ENCODE measurements at places on chromosomes 1 and 21.

DNA sequence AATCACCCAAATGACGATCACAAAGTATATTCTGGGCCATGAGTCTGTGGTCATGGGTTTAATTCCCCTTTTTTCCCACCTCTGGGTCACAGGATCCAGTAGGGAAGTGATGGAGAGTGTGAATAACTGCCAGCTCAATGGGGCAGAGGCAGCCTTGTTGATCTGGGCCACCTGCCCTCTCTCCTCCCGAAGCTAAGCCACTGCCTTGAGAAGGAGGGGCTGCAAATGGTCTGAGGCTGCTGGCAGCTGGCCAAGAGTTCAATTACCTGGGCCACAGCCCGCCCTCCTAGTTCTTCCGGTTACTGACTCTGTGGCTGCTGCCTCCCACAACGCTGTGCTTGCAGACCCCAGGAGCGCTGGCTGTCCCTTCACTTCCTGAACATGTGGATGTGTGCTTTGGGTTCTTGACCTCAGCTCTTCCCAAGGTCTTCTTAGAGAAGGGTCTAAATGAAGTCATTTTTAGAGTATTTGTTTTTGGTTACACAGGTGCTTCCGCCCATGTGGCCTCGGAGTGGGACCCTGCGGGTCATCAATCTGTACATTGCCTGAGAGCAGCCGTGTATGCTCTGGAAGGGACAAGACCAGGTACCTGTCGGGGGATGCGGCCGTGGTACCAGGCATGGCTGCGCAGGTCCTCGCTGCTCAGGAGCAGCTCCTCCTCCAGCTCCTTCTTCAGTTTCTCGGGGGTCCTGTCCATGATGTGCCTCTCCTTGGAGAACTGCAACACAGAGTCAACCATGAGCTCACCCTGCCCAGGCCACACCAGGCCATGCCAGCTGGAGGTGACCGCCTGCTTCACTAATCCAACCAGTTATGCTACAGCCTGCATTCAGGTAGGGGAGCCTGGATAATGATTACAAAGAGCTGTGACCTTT, 89.7 kb downstream of the BCAR3 start:
- no peak for DNase-seq

GRCh38 chr1:154179946-154180687, 11.8 kb downstream of the TPM3 start:
- no peak for DNase-seq

DNA sequence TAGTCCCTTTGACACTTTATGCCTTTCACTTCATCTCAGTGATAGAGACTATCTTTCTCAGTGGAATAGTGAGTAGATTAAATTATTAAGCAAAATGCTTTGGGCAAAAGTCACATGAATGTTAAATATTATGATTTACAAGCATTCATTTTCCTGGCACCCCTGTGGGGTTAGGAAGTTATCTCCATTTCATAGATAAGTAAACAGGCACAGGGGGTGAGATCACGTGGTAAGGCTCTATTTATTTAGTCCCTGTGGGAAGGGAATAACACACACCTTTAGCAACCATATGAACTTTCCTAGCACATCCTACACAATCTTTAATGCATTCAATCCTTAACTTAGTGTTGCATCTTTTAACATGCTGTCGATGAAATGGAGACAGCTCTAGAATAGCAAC, 12.3 kb downstream of the PSMB2 start:
- no peak for DNase-seq

- DNase-seq = no peak
Observed at GRCh38 chr1:8189931-8190483, 127.9 kb upstream of the SLC45A1 start.

GRCh38 chr1:82125866-82126265, 325.1 kb downstream of the ADGRL2 start:
- DNase-seq = no peak

DNA sequence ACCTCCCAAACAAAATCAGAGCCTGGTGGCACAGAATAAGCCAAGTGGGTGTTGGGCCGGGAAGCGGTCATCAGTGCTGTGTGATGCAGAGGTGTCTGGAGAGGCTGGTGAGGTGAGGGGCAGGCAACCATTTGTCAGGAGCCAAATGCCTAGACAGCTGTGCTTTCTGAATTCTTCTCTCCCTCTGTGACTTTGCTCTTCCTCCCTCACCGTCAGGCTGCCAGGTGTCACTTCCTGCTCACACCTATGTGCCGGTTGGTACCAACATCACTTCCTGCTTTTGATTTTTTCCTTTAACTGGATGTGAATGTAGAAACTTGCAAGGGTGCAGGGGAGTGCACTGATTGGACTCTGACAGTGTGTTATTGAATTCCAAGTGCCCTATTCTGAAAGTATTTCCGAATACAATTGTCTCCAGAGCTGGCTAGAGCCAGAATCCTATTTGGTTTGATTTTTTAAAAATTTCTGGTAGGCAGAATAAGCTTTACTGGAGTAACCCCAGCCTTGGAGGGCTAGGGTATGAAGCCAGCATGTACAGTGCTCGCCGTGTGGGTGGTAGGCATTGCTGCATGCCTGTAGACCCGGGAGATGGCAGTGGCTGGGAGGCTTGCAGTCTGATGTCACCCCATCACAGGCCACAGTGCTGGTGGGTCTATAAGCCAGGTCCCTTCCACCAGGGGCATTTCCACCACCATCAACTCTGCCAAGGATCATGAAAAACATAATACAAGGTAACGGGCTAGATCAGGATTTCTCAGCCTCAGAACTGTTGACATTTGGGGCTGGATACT, 210.9 kb downstream of the KAZN start:
- DNase-seq = no peak

GRCh38 chr1:74486036-74486435, 26.4 kb downstream of the LRRC53 start:
- no peak for DNase-seq

GRCh38 chr1:174577681-174578080, 129.9 kb downstream of the GPR52 start:
- DNase-seq = no peak

DNA sequence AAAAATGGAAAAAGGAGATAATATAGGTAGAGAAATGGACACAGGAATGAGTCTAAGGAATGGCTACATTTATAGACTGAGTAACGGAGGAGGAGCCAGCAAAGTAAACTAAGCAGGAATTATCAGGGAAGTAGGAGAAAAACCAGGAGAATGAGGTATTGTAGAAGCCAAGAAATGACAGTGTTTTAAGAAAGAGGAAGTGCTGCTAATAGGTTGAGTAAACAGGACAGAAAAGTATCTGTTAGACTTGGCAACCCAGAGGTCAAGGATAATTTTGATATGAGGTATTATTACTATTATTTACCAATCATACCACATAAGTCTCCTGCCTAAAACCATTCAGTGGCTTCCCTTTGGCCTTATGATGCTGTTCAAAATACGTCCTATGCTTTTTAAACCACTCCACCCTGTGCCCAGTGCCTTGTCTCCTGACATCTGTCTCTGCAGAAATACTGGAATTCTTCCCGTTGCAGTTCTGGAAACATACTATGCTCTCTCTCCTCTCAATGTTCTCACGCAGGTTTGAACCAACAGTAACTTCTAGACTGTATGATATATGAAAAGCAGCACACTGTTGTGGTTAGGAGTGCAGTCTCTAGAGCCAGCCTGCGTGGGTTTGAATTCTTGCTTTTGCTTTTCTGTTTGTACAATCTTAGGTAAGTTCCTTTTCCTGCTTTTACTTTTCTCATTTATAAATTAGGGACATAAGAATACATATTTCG, 24.6 kb upstream of the NEK7 start:
- no peak for DNase-seq

DNA sequence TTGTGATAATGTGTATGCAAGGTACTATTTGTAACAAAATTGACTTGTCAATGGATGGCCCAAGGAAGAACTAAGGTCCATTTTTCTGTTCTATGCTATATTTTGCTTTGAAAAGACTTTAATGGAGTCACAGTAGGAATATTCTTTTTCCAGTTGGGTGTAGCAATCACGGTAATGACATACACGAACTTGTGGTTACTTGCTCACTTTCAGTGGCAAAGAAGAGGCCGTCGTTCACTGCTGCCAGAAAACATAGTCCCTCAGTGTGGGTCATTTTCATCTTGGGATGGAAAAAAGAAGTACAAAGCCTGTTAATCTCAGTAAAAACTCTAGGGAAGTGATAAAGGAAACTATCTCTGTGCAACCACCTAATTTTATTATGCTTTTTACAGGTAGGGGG, 47.8 kb upstream of the LAMC2 start:
- no peak for DNase-seq

DNA sequence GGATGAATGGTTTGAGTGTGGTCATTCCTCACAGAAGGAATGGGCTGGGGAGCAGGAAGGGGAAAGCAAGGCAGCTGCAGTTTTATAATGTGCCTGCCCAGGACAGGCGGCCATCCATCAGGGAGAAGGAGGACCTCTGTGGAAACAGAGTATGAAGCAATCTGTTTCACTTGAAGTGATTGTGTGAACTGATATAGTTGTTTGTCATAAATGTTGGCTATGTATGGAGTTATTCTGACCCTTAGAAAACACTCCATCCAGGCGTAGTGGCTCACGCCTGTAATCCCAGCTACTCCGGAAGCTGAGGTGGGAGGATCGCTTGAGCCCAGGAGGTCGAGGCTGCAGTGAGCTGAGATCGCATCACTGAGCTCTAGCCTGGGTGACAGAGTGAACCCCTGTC, 46.5 kb downstream of the NENF start:
- no peak for DNase-seq

DNA sequence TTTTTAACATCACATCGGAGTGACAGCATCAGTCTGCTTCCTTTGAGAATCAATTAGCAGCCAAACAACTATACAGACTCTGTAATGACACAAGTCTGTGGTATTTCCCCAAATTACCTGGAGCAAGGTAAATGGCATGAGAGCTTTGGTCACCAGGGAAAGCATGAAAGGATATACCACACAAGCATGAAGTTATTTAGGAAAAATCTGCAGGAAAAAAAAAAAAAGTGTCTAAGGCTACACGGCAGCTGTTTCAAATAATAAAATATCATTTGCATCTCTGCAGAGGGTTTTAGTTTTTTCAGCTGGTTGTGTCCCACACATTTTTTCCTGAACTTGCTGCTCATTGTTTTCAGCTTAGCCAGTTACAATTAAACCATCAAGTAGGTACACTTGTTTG, 234.7 kb downstream of the TTLL7 start:
- DNase-seq = no peak

DNA sequence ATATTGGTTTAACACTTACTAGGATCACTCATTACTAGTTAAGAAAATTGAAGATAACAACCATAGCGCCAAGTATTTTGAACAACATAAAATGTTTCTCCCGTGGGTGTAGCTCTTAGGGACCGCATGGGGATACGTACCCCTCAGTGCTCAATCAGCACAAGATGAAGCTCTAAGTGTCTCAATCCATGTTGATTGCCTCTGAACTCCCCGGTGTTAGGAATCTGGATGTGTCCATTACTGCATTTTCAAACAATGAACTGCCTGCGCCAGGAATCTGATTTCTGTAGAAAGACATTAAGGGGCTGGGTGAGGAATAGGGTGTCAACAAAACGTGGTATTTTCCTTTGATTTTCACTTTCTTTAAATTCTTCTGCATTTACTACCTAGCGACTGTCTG, 100.2 kb downstream of the LMO4 start:
- no peak for DNase-seq

DNA sequence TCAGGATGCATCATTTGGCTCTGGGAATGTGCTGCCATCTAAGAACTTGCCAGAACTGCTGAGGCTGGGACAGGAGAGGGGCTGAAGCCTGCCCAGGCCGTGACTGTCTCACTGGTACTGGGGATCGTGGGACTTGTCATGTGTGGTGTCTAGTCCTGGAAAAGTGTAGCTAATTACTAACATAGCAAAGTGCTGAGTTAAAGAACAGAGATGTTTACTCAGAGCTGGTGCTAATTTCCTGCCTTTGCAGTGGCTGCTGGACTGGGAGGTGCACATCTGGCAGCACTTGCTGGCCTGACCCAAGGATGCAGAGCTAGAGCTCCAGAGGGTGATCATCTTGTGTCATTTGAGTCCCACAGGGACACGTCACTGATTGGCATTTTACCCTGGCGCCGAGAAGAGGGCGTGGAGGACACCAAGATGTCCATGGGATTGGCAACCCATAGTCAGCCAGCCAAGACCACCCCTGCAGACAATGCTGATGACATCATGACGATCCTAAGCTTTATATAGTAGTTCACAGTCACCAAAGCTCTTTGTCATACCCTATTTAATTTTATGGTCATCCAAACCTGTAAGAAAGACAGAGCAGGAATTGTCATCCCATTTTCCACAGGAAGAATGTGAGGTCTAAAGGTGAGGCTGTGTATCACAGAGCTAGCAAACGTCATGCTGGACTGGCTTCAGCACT, 110.1 kb upstream of the SLC44A3 start:
- no peak for DNase-seq

DNA sequence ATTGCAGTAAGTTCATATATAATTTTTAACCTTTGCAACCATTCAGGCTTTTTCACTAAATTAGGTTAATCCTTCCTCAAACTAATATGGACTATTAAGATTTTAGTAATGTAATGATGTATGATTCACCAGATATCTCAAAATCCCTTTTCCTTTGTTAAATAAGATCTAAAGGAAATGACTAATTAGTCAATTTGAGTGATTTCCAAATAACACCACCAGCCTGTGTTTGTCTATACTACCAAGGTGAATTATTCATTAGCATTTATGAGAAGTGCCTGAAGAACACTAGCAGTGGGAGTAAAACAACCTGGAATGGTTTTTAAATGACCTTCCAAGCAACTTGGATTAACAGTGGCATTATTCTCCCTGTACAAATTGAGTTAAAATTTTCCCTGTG, 670.6 kb upstream of the PKN2 start:
- no peak for DNase-seq

GRCh38 chr1:27388337-27389005, 4.0 kb upstream of the GPR3 start:
- no peak for DNase-seq

DNA sequence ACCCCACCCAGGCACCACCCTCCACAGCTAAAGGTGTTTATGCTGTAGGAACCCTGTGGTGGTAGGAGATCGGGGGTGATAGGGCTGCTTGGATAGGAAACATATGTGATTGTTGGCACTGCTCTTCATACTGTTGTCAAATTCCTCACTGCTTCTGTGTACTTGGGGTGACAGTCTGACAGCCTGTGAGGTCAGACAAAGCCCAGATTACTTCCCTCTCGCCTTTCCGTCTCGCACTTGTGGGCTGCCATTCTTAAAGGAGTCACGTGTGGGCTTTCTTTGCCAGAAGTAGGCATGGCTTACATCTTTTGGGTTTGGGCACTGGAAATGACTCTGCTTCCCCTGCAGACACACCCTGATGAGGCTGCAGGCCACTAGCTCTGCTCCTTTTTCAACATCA, 363.8 kb downstream of the DISC1 start:
- no peak for DNase-seq

DNA sequence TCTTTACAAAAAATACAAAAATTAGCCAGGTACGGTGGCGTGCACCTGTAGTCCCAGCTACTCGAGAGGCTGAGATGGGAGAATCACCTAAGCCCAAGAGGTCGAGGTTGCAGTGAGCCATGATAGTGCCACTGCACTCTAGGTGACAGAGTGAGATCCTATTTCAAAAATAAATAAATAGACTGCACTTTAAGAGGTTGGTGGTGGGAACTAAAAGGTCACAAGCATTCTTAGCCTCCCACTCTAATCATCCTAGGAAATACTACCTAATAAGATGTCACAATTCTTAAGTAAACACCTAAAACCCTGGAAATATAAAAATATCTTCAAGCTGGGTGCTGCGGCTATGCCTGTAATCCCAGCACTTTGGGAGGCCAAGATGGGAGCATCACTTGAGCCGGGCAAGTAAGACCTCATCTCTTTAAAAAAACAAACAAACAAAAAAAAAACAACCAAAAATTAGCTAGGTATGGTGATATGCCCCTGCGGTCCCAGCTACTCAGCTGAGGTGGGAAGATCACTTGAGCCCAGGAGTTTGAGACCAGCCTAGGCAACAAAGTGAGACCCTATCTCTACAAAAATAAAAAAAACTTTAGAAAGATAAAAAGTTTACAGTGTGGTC, 4.1 kb downstream of the DCAF8 start:
- DNase-seq = no peak

Data from esophagus squamous epithelium (tissue), 5 donors.